Activated naive CD8-positive, alpha-beta T cell treated with anti-CD3 and anti-CD28 coated beads for 36 hours (primary cell): ENCODE measurements at places on chromosomes 7 and 10. TPM values are rescaled to one million over a fixed set of nuclear protein-coding genes. Genes with fewer than 3 reads are reported as not detected.

PLEKHS1 gene
- total RNA-seq, result not detected

DNA sequence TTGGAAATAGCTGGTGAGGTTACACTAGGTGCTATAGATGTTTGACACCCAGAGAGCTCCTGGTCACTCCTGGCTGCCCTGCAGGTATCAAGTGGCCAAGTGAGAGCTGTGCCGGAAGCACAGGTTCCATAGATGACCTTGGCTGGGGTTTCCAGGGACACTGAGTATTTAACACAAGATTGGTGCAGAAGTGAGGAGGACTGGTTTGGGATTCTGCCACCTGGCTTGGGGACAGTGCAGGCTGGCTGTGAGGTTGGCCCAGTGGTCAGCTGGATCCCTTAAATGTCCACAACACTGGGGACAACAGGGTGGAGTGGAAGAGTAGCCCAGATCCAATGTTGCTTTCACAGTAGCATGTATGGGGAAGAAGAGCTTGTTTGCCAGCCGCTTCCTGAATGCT lies 5.3 kb upstream of the ACHE start:
- DNase-seq, result no peak

DNA sequence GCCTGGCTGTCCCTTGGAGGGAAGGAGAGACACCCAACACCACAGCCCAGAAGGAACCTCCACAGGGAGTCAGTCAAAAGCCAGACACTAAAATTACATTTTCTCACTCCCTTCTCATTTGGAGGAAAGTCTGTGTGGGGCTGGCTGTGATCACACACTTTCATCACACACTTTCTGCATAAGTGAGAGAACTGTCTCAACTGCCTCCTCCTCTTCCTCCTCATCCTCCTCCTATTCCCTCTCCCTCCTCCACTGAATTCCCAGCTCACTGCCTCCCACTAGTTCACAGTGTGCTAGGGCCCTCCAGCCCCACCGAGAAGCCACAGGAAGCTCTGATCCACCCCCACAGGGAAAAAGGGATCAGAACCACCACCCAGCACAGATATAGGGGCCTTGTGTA lies 91.6 kb downstream of the KCNMA1 start:
- DNase-seq, result no peak

NPY gene
- total RNA-seq, result not detected

- DNase-seq, result no peak
These were observed 129.1 kb downstream of the SND1 start for GRCh38 chr7:127781081-127781480.

ZNF277 gene
- 19.2 TPM for total RNA-seq

VSTM4 gene
- not detected for total RNA-seq
